ENCODE measurements at places on chromosomes 16 and 17.

DNA sequence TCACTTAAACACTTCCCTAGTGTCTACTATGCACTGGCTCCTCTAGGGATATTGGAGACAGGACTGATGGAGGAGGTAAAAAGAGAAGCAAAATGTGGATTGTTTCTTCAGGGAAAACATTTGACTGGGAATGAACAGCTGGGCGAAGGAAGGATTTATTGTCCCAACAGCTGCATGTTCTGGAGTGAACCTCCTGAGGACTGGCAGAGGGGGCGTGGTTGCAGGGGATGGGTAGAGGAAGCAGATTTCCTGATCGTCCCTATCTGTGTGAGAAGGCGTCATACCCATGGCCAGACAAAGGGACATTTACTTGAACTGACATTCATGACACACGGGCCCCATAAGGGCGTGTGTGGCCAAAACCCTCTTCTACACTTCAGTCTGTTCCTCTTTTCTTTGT lies 321.5 kb downstream of the MAP2K4 start:
- DNase-seq = no peak

DNA sequence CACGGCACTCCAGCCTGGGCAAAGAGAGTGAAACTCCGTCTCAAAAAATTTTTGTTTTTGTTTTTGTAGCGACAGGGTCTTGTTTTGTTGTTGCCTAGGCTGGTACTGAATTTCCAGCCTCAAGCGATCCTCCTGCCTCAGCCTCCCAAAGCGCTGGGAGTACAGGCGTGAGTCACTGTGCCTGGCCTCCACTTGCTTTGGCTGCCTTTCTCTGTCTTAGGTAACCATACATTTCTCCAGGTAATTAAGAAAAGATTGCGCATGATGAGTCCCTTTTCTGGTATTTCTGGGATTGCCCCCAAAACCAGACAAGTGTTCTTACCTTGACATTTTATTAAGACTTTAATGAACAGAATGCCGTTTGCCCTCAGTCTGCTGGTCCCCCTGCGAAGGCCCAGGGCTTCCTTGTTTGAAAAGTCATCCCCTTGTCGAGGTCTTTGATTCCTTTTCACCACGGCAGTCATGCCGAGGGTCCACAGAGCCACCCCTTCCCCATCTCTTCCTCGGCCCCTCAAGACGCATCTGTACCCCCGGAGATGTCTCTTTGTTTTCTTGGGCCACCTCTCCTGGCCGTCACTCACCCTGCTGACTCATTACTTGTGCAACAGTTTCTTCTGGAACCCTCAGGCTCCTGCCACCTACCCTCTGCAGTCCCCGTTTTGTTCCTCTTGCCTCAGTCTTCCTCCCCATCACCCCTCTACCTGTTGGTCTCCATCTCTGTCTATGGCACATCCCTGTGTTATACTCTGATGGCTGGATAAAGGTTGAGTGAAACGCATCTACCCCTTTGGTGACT lies 151.0 kb downstream of the SEC14L1 start:
- DNase-seq = no peak

DNA sequence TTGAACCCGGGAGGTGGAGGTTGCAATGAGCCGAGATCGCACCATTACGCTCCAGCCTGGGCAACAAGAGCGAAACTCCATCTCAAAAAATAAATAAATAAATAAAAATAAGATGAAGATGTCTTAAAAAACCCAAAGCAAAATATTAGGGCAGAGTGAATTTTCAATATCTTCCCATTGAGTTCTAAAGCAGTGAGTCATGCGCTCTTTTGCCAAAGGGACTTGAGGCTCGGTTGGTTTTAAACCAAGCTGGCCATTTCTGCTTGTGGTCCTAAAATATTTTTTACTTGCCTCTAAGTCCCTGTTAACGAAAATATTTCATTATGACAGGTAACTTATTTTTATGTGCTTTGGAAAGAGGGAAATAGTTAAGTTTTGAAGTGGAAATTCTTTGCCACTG lies 4.7 kb downstream of the PAFAH1B1 start:
- DNase-seq = no peak

GRCh38 chr17:71942626-71943025 lies 178.2 kb upstream of the SOX9 start:
- no peak for DNase-seq

- no peak for DNase-seq
These were observed 2.4 kb downstream of the RAP1GAP2 start for GRCh38 chr17:2798678-2799077.

DNA sequence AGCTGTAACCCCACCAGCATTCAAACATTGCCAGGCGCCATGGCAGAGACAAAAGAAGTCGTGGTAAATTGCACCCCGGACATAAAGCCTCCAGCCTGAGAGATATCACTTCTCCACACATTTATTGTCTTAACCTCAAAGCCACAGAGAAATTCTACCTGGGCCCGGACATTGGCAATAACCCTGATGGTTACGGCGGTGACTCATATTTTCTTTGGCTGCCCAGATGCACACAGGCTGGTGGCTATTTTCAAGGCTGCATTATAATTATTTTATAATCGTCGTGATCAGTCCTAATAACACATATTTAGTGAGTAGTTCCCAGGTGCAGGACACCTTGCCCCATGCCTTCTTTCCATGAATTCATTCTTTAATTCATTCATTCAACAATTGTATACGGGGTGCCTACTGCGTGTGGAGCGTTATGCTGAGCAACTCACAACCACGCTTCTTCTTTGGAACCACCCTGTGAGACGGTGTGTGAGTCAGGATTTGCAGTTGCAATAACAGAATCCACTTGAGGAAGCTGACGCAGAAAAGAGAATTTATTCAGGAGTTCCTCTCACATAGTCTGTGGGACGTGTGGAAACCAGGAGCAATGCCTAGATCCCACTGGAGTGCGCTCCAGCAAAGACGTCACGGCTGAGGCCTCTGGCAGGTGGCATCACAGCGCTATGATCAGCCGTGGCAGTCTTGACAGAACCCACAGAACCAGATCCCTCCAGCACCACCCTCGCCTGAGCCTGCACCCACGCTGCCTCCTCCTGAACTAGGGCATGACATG lies 245.7 kb downstream of the FOXL1 start:
- no peak for DNase-seq

DNA sequence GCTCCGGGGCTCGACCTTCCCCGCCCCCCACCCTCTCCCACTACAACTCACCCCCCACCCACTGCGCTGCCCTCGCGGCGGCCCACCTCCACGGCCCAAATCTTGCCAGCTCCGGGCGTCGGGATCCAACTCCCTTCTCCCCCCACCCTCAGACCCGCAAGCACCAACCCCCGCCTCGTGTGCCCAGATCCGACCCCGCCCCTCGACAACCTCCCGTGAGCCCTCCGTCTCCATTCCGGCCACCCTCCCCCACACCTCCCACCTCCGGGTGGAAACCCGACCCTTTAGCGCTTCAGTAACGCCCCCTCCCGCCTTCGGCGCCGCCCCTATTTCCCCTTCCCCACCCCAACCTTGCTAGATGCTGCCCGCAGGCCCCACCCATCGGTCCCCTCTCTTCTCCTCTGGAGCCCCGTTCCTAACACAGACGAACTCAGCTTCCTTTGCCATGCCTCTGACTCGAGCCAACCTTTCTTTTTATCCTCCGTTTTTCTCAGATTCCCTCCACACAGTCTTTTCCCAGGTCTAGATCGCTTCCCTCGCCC lies 717 bp downstream of the UBE2Z start:
- DNase-seq = peak; percentile 87

GRCh38 chr17:56130026-56130425 lies 23.2 kb upstream of the ANKFN1 start:
- DNase-seq = no peak

DNA sequence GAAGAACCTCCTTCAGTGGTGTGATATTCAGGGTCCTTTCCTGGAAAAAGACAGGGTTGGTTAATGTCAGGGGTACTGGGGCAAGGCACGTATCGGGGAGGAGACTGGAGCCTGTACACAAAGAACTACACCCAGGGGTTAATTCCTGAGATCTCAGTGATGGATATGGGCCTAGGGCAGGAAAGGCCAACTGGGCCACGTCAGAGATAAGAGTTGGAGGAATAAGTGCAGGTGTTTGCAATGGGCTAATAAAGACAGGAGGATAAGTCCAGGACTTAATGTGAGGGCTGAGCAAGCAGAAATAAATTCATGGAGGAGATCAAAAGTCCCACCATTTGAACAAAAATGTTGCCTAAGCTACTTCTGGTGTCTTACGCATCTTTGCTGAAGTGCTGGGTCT lies 10.4 kb upstream of the HERPUD1 start:
- DNase-seq = no peak

- no peak for DNase-seq
These were observed 100.6 kb downstream of the TANGO6 start for GRCh38 chr16:68943961-68944360.

- no peak for DNase-seq
These were observed 6.9 kb downstream of the TSC2 start for GRCh38 chr16:2054543-2055245.

GRCh38 chr16:50316848-50317630 lies 50.7 kb downstream of the ADCY7 start:
- DNase-seq = no peak

DNA sequence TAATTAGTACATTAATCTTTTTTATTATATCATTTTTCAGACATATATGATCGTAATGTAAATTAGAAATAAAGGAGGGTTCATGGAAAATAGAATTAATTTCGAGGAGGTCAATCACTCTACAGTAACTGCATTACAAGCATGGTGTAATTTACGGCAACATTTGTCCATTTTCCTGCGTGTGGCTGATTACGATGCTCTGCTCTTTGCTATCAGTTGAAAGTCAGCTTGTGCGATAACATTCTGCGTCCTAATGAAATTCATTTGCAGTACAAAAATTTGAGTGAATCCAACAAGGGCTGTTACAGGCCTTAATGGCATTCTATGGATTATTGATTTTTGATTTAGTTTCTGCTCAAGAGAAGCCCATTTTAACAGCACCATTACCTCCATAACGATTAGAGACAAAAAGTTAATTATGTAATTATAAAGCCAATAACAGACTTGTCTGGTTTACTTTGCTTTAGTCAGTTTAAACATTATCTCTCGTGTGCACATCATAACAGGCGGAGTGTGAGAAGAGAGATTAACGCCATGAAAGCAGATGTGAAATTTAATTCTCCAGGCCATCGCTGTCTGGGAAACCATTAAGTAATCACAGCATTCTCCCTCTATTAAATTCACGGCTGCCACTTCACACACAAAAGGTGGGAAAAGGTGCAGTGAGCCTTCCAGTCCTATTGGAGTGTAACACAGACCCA lies 256.4 kb upstream of the IRX3 start:
- DNase-seq = no peak

- no peak for DNase-seq
These were observed 41.1 kb upstream of the CDH13 start for GRCh38 chr16:82585675-82586074.

GRCh38 chr16:65104471-65104870 lies 17.4 kb downstream of the CDH11 start:
- DNase-seq = no peak

- DNase-seq = no peak
These were observed 6.1 kb downstream of the KIF19 start for GRCh38 chr17:74332017-74332650.

DNA sequence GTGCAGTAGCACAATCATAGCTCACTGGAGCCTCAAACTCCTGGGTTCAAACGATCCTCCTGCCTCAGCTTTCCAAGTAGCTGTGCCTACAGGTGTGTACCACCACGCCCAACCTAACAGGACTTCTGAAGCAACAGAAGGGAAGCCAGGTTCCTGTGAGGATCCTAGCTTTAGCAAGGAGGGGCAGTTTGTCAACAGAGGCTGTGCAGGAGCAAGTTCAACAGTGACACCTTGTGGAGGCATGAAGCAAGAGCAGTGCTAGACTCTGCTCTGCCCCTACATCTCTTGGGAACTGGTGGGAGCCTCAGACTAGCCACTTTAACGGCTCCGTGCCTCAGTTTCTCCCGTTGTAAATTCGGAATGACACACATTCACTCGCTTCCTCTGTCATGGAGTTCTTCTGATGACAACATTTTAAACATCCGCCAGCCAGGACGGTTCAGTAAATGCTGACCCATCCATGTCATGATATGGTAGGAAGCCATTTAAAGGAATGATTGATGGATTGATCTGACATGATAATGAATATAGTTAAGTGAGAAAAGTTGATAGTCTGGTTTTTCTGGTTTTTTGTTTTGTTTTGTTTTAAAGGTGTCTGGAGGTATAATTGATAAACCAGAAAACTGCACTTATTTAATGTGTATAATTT lies 218.7 kb downstream of the MRTFB start:
- no peak for DNase-seq

DNA sequence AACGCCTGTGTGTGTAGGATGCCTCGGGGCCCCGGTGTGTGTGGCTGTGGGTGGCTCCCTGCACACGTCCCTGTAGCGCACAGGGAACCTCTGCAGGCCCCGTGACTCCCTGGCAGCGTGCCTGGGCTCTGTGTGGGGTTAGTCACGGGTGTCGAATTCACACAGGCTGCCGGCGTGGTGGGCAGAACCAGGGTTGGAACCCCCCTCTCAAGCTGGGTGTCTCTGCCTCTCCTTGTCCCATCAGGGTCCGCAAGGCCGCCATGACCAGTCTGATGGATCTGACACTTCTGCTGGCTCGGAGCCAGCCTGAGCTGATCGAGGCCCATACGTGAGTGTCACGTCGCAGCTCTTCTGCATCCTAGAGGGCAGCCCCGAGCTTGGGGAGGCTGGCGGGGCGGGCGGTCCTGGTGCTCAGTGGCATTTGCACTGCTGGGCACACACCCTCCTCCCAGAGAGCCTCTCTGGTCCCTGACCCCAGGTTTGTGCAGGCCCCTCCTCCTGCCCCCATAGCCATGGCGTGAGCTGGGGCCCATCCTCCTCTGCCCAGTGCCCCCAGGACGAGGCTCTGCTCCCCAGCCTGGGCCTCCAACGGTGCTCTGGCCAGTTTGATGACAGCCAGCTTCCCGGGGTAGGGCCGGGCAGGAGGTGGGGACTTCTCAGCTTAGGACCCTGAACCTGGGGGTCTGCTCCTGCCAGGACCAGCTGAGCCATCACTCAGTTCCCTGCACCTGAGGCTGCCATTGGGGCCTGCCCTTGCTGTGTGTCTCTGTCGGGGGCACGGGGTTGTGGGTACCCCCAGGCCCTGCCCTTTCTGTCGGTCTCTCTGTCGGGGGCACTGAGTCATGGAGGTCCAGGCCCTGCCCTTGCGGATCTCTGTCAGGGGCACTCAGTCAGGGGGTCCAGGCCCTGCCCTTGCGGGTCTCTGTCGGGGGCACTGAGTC lies 88.1 kb upstream of the ZNF750 start:
- DNase-seq = no peak

- DNase-seq = peak; percentile 76
These were observed at the start of the genes ACADVL and DLG4 for GRCh38 chr17:7219812-7220592. Gene ACADVL, plus strand, starts transcription at chr17:7219938. Its CDS starts 47 bp downstream, at chr17:7219985. Gene DLG4, minus strand, starts transcription at chr17:7219836.

Measured in CD4-positive, alpha-beta T cell treated with Interferon gamma for 1 hour (primary cell).